NK-92 treated with Interleukin-12 subunit alpha and Interleukin-12 subunit beta, amount 100 ng/mL, for 24 hours (cell line): ENCODE measurements at places on chromosomes 13 and 19.

DNA sequence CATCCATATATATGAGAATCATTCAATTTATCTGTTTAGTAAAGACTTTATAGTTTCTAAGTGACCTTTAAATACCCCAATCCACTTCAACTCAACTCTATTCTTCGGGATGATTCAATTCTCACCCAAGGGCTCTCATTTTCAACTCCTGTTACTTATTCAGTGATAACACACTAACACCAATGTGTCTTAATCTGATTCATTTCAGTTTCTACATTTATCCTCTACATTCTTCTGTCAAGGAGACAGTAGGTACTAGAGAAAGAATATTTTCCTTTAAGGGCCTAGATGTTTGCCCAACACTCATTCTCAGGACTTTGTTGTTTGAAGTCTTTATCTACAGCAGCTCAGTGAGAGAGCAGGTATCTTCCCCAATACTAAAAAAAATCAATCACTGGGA is 7.1 kb downstream of the ARGLU1 start:
- no peak for DNase-seq

DNA sequence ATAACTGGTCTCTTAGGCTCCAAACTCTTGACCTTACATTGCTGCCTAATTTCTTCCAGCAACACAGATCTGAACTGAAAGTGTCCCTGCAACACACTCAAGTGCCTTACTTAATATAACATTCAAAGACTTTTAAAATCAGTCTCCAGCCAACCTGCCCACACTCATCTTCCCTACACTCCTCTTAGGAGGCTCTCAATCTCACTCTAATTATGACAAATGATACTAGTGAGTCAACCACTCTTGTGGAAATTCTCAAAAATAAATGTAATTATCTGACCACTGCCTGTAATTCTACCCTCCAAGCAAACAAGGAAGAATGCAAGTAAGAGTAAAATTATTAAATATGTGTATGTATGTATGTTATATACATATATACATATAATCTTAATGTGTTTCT is 348.1 kb upstream of the MIR17HG start:
- no peak for DNase-seq

- DNase-seq, result no peak
These were observed 1.4 kb downstream of the GPX4 start for GRCh38 chr19:1105008-1105872.

DNA sequence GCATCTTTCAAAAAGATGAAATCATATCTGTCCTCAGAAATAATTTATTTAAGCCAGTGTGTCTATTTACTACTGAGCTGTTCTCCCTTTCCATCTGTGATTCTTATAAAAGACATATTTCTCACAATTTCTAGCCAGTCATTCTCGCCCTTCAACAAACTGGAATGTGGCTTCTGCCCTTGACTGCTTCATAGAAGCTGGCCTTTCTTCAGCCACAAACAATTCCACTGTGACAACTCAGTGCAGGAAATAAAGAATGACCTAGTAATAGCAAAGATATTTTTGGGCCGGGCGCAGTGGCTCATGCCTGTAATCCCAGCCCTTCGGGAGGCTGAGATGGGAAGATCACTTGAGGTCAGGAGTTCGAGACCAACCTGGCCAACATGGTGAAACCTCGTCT is 655.5 kb downstream of the PCDH9 start:
- DNase-seq, result no peak

GRCh38 chr13:74464670-74465069 is 330.5 kb upstream of the KLF12 start:
- DNase-seq, result no peak
